ENCODE measurements at places on chromosomes 11 and 22.

- DNase-seq, result no peak
These were observed 13.0 kb downstream of the LTO1 start for GRCh38 chr11:69662021-69662698.

DNA sequence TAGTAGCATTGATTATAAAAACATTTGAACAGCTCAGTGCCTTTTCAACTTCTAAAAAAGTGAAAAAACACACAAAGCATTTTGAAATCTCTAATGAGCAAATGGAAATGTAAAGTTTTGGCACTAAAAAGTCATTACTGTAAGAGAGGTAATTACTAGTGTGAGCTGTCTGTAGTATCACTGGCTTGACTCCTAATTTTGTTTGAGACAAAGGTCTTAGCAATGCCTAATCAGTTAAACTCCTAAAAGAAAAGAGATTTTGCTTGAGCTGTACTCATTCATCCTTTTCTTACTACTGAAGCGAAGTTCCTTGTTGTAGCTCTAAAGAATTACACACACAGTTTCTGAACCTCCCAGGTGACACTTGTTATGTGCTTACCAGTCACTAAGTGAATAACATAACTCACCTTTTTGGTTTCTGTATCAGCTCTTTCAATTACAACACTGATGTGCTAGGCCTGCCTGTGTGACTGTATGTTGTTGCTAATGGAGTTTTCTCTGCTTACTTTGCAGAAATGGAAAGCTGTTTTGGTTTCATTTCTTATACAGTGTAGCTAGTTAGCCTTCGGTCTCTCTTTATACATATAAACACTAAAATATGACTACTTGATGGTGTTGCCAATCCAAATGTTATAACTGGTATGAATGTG, 924.4 kb upstream of the TENM4 start:
- DNase-seq, result no peak

GRCh38 chr22:36902143-36902926, 11.1 kb upstream of the CSF2RB start:
- DNase-seq, result no peak

DNA sequence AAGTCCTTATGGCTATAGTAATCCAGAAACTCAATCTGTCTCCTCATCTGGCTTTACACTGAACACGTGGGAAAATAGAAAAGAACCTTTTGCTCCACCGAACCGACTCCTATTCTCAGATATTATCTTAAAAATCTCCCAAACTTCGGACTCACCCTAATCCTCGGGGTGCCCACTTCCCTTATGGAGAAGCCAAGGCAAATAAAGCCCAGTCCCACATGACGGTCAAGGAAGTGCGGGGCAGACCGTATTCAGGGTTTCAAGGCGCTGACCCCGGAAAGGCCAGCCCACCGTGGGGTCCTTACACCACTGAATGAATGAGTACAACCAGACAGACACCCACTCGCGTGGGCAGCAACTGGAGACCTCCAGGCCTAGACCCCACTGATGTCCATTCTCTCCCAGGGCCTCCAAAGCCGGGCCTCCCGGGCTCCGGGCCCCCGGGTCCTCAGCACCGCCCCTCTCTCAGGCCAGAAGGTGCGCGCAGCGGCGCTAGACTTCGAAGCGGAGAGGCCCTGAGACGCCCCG, 489 bp downstream of the NUP98 start:
- DNase-seq, result no peak

DNA sequence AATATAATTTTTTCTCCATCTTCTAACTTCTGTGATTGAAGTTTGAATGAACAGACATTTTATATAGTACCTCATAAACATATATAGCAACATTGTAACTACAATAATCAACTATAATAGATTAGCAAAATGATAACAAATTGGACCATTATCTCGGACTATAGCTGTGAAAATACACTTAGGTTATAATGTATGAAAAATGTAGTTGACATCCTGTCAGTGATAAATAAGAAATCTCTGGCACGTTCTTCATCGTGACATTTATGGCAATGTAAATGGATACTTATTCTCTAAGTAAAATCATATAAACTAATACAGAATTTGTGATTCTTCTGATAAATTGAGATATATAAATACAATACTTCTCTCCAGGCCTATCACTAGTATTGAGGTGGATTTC, 333.3 kb downstream of the GUCY1A2 start:
- DNase-seq, result no peak

GRCh38 chr11:94149431-94150017, 20.9 kb downstream of the PANX1 start:
- no peak for DNase-seq

DNA sequence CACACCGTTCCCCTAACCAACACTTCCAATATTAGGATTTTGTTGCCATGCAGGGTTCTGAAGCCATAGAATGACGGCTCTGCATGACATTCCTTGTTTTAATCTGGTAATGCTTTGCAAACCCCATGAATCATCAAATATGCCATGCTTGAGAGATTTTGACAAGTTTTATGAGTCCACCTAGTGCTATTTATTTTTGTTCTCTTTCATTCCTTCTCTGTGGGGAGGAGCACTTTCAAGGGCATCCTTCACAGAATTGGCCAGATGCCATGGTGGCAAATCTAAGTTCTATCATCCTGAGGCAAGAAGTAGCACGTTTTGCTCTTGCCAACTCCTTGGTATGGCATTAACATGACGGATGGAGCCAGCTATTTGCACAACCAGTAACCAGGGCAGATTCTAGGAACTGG, 268.4 kb downstream of the FAM76B start:
- DNase-seq, result no peak

- DNase-seq, result no peak
These were observed 23.8 kb downstream of the CD82 start for GRCh38 chr11:44589301-44589700.

- no peak for DNase-seq
These were observed 403.2 kb upstream of the DDI1 start for GRCh38 chr11:103633068-103633788.
